SW 1271 (cell line): ENCODE measurements at places on chromosomes 5 and 9.
A peak's percentile ranks its signal among the peaks of the same experiment; 100 is the strongest.

GRCh38 chr5:141637123-141637766 lies 448 bp downstream of the RELL2 start:
- DNase-seq: no peak

- DNase-seq: no peak
These were observed 38.9 kb upstream of the CTXN3 start for GRCh38 chr5:127609957-127610356.

GRCh38 chr5:61267116-61267515 lies 64.9 kb upstream of the ZSWIM6 start:
- DNase-seq: no peak

DNA sequence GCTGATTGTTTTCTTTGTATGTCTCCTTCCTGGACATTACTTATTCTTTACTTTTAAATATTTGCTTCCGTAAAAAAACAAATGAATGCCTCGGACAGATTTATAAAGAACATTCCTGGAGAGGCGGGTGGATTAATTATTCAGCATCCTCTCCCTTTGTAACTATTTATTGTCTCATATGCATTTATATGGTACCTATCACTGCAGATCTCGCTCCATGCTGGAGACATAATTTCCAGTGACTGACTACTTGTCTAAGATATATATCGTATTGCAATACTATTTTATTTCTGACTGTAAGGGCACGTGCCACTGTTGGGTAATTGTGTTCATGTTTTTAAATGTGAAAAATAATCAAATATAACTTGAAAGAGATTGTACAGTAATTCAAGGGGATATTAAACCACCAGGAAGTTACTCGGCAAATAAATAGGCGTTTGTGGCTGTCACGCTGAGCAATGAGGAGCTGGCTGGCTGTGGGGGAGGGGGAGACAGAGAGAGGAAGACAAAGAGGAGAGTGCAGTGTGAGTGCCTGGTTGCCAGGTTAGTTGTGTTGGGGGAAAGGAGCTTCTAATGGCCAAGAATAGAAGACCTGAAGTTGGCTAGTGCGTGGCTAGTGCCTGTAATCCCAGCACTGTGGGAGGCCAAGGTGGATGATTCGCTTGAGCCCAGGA lies 131.8 kb upstream of the GABRP start:
- DNase-seq: no peak

DNA sequence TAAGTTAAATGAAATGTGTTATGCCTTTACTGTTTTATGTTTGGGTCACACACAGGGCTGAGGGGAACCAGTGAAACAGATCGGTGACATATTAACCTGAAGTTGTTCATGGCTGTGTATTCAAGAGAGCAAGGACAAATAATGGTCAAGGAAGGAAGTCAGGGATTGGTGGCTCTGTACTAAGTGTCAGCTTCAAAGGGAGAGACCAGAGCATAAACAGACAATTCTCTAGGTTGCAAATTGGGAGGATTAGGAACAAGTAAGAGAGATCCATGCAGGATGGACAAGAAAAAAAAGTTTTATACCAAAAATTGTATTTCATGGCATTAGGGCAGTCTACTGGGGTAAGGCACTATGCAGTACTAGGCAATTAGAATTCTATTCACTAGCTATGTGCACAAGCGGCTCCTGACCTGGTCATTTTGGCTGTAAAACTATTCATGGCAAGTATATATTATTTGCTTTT lies 156.3 kb downstream of the PLPPR1 start:
- DNase-seq: no peak

- no peak for DNase-seq
These were observed 402.4 kb upstream of the PTGER4 start for GRCh38 chr5:40277161-40277906.

DNA sequence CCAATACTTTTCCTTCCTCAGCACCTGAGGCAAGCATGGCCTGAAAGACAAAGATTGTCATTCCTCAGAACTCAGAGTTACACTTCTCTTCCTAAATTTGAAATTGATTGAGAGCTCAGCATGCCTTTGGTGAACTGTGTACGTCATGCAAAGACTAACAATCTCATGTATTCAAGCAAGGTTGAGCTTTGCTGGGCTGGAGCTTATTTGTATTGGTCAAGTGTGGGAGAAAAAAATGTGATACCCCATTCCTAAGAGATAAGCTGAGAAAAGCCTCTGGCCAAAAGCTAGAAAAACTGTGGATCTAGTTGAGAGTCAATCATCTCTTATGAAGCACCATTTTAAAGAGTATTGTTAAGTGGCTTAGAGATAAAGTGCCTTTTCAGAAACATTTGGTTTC lies 392.2 kb downstream of the RASEF start:
- no peak for DNase-seq

- DNase-seq: no peak
These were observed 60.9 kb downstream of the CXXC5 start for GRCh38 chr5:139708877-139709581.

- no peak for DNase-seq
These were observed 113.4 kb upstream of the CTSL start for GRCh38 chr9:87612536-87612935.

GRCh38 chr9:129627556-129628440 lies 1.8 kb downstream of the NTMT1 start:
- no peak for DNase-seq

- DNase-seq: no peak
These were observed 409.3 kb downstream of the ADGRV1 start for GRCh38 chr5:90967851-90968250.

GRCh38 chr5:3925935-3926334 lies 330.3 kb downstream of the IRX1 start:
- no peak for DNase-seq

DNA sequence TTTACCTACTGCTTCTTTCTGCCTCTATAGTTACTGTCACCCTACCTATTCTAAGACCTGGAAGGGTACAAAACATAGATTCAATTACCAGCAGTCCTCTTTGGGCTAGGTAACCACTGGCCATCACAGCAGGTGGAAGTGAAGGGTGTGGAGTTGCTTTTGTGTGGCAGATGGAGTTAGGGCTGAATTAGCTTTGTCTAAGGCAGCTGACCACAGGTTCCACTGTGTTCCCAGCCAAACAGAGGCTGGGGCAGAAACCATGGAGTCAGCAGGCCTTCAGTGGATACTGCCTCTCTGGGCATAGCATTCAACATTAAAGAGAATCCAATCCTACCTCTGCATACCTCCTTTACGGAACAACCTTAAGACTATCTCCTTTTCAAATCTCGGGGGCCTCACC lies 254.2 kb downstream of the RFX3 start:
- no peak for DNase-seq

DNA sequence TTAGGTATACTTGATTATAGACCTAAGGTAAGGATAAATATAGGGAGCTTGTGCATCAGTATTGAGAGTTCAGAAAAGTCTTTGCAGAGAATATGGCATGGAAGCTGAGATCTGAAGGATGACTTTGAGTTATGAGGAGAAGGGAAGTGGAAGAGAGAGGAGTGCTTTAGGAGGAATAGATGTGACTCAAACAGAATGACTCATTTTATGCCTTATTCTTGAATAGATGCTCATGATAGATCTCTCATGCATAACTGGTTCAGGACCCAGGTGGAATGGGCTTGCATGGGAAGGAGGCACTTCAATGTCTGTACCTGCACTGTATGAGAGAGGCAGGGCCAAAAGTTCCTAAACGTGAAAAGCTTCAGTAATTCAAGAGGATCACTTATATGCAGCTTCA lies 103.3 kb downstream of the CWC27 start:
- no peak for DNase-seq

DNA sequence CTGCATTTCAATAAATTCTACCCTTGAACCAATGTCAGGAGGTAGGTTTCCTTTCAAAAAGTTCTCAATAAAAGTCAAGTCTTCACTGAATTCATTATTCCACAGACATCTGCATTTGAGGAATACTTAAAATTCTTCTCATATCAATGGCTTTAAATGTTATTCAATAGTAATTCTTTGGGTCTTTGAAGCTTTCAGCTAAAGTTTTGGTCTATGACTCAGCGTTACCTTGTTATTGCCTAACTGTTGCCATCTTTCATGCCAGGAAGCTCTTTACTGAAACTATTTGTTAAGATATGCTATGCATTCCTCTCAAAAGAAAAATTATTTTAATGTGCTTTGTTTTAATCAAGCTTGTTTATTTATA lies 170.5 kb downstream of the NNT start:
- DNase-seq: no peak

- DNase-seq: no peak
These were observed 123.6 kb upstream of the TNPO1 start for GRCh38 chr5:72692651-72693442.

DNA sequence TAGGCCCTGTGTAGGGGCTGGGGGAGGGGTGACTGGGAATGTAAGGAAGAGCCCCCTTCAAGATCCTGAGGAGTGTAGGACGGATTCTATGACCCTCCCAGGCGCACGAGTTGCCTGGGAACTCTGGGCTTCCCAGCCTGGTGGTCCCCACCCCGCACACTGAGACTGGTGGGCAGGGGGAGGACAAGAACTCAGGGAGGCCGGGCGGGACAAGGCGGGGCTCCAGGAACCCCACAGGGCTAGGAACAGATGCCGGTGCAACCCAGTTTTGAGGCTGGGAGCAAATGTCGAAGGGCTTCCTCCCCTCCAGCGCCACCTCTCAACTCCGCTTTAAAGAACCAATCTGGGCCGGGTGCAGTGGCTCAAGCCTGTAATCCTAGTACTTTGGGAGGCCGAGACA lies 1.3 kb upstream of the VDAC1 start:
- DNase-seq: no peak

DNA sequence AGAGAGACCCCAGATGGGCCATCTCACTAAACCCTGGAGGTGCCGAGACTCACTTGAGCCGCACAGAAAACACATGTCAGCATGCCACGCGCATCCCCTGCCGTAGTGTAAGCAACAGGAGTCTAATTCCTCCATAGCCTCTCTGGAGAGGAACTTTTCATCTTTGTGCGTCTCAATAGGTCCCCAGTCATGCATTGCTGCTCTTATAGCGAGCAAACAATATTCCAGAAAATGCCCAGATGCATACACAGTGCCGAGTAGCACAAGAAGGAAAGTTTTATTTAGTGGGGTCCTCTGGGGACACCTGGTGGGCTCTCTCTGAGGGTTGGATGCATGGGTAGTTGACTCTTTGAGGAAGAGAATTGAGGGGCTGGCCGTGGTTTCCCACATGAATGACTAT lies 97.9 kb upstream of the DAP start:
- no peak for DNase-seq

DNA sequence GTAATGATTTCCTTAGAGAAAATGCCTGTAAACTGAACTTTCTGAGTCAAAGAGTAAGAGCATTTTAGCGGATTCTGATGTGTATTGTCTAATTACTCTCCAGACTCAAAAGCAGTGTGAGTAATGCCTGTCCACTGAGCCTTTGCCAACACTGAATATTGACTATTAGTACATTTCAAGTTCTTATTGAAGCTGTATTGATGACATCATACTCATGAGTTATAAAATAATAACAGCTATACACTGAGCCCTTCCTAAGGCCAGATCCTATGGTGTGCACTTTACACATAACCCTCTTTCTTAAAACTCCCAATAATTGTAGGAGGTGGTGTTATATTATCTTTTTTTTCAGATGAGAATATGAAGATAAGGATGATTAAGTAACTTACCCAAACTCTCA lies 152.8 kb upstream of the TRPC7 start:
- no peak for DNase-seq

DNA sequence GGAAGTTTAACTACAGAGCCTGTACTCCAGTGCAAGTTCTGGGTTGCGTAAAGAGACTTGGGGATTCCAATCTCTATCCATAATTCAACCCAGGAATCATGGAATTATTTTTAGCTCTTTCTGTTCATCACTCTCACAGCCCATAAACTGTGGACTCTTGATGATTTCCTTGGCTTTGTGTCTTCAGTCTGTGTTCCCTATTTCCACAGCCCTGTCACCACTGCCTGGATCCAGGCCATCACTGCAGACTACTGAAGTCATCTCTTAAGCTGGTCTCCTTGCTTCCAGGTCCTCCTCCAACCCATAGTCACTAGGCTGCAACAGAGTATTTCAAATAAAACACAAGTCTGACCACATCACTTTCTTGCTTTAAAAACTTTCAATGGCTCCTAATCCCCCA lies 211.7 kb downstream of the PLK2 start:
- no peak for DNase-seq

DNA sequence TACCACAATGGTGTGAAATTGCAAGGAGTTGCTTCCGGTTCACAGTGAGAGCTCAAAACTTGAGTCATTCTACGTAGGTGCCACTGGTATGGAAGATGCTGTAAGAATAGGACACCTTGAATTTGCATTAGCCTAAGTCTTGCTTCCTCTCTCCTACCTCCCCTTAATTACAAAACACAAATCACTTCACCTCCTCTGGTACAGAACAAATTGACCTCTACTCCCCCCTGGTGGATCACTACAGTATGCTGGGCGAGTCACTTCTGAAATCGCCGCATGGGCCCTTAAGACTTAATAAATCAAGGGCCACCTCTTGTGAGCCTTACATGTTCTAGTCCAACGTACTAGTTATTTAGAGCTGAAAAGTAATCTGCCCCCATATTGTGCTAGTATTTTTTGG lies 145.3 kb upstream of the SMARCA2 start:
- no peak for DNase-seq

DNA sequence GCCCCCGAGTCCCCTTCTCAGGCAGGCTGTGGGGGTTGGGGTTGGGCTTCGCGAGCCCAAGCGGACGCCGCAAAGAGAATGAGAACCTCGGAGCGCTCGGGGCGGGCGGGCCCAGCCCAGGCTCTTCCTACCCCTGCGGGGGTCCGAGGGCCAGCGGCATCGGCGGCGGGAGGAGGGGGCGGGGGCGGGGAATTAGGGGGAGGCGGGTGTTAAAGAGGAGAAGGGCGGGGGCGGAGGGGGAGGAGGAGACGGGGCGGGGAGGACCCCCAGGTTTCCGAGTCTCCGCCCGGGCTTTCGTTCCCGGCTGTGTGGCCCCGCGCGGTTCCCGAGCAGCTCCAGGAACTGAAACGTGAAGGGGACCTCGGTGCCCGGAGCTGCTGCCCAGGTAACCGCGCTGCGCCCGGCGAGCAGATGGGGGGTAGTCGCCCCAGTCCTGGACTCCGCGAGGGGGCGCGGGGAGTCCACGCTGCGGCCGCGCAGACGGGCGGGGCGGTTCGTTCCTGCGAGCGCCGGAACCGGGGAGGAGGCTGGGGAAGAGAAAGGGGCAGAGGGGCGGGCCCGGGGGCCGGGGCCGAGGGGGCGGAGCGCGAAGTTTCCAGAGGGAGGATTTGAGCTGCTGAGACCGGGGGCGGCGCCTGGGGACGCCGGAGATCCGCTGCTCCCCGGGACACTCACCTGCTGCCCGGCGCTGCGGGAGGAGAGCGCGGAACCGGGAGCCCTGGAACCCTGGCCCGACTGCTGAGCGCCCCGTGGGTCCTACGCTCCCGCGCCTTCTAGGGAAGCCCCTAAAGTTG lies 38.4 kb upstream of the PLEKHG4B start:
- DNase-seq: peak; percentile 80

DNA sequence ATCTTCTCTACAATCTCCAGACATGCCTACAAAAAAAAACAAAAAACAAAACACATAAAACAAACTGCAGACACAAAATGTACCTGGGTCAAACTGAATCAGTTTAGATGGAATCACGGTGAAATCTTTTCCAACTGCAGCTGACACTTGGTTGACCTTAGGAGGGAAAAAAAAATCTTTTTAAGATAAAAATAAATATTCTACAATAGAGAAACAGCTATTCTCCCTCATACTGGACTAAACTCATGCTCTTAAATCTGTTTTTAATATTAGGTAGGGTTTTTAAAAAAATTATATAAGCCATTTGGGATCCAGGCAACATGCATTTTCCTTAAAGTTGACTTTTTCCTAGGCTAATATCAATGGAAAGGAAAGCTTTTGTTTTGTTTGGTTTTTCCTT lies 33.8 kb upstream of the CER1 start:
- no peak for DNase-seq
